ENCODE measurements at places on chromosomes 13 and 19.

DNA sequence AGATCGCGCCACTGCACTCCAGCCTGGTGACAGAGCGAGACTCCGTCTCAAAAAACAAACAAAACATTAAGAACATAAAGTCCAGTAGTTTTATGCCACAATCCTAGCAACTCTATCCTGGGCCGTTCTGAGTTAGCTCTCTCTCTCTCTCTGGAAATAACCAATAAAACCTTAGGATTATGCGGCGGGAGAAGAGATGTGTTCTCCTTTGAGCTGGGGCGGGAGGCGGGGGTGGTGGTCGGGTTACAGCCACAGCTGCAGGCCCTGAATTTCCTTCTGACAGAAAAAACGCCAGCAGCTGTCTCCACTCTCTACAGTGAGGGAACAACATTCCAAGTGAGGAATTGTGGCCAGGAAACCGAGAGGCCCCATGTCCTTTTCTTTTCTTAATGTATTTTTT lies 9.1 kb upstream of the PNMA8A start:
- DNase-seq = no peak

GRCh38 chr19:850221-850978 lies 1.7 kb upstream of the ELANE start:
- no peak for DNase-seq

DNA sequence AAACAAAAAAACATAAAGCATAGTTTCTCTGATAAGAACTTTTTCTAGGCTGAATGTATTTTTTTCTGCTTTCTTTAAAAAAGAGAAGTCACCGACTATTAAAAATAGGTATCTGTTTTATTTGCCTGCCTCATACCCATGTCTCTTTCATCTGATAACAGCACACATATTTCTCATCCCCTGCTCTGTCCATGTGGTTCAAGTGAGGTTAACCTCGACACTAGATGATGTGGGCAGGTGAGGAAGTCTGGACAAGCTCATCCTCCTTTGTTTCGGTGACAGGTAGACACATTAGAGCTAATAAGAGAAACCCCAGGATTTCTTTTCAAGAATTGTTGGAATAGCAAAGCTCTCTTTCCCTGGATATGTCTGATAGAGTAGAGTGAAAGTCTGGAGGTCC lies 222.7 kb downstream of the GPC5 start:
- DNase-seq = no peak

DNA sequence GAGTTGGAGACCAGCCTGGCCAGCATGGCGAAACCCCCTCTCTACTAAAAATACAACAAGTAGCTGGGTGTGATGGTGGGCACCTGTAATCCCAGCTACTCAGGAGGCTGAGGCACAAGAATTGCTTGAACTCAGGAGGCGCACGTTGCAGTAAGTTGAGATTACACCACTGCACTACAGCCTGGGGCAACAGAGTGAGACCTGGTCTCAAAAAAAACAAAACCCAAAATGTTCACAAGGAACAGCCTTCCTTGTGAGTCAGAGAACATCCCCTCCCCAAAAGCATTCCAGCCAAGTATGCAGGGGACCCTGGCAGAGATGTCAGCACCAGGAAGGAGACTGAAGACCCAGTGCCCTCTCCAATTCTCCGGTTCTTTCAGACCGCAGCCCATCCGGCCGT lies 314.9 kb upstream of the TSHZ3 start:
- no peak for DNase-seq

- DNase-seq = no peak
Observed at GRCh38 chr19:46670813-46671212, 9.8 kb upstream of the DACT3 start.

- DNase-seq = no peak
Observed at GRCh38 chr13:32267836-32268439, 47.2 kb downstream of the ZAR1L start.

DNA sequence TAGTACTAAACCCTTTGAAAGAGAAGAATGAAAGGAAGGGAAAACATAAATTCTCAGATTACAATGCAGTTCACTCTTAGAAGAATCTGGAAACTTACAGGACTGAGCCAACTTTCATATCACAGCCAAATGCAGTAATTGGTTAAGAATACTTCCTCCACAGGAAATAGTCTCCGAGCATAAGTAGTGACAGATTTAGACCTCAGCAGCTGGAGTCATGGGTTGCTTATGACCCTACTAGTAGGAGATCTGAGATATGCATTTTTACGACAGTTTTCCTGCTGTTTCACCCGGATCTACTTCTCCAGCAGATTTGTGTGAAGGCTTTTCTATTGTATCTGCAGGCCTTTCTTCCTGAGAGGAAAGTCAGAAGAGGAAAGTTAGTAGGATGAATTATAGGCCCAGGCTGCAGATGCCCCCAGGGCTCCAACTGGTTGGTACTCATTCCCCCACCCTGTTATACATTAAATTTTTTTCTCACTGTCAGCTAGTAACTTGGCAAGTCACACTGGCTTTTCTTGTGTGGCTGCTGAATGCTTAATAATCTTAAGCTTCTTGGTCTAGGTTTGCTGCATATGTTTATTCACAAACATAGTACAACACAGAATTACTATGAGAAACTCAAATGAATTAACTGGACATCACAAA lies 1241.5 kb upstream of the MIR17HG start:
- DNase-seq = no peak

DNA sequence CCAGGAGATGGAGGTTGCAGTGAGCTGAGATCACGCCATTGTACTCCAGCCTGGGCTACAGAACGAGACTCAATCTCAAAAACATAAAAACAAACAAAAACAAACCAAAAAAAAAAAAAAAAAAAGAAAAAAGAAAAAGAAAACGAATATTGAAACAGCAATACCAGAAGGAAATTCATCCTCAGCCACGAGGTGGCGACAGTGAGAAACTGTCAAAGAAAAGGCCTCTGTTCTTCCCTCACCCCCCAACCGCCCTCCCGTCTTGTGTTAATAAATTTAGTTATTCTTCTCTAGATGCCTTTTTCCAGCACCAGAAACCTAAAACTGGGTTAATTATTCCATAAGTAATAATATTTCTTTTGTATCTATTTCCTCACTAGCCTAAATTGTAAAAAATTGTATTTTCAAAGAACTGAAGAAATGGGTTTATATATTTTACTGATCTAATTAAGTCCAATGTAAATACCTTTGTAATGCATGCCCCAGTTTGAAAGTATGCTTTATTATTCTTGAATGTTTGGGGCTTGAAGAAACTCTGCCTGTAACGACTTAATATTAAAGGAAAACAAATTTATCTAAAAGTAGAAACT lies 38.6 kb downstream of the LIG4 start:
- peak; percentile 34 for DNase-seq

DNA sequence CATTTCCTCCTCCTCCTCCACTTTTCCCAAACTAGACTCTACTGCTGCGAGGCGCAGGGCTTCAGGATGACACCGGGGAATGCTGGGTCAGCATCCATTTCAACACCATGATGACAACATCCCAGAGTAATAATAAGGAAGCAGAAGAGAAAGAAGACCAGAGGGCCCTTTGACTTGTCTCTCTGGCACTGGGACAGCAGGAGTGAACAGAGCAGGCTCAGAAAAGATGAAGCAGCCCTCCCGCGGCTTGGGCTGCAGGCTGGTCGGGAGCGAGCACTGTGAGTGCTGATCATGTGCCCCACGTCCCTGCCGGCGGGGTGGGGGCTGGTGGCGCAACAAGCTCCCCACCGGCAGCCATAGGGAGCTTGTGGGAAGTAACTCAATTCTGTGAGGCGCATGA lies 30.5 kb downstream of the RANBP3 start:
- DNase-seq = no peak

DNA sequence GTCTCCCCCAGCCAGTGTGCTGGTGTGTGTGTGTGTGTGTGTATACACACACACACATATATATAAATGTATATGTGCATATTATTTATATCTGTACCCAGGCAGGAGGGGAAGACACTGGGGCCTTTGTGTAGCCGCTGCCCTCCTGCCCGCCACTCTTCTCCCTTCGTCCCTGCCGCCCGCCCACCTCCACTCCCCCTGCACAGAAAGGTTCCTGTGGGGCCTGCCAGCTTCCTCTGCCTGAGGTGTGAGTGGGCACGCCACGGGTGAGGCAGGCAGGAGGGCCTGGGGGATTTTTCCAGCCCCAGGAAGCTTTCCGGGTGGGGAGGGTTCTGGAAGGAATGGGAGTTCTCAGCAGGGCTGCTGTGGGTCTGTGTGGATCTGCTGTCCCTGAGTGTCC lies 6.9 kb downstream of the IRF2BP1 start:
- DNase-seq = no peak

DNA sequence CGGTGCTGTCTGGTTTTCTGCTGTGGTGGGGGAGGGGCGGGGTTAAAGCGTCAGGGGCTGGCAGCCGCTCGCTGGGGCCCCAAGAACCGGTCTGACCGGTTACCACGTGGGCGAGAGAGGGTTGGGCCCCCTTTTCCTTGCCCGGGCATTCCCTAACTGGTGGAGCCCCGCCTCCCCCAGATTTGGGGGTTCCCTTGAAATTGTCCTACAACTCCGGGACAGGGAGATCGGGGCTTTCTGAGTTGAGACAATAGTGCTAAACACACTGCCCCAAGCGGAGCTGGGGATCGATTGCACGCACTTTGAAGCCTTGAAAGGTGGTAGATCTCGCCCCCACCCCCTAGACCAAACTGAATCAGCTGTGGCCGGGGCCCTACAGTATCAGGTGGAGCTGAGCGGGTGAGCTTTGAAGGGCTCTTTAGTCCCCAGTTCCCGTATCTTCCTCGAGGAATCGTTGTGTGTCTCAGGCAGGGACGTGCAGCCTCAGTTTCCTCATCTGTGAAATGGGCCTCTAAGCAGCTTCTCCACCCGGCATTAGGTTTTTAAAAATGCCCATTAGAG lies 4.8 kb downstream of the IER2 start:
- peak; percentile 61 for DNase-seq

DNA sequence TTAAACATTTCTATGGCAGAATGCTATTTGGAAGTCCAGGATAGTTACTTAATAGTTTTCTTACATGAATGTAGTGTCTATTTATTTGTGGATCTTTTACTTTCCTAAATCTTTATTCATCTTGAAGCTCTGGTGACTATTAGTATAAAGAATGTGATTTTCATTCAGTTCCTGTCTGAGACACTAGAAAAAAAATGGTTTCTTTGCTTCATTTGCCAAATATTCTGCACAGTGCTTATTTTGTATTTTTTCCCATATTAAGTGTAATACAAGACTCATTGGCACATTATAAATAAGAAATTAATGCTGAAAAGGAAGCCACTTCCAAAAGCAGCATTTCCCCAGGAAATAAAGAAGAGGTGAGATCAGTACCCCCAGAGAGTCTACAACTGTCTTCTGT lies 109.8 kb downstream of the POSTN start:
- DNase-seq = no peak

- DNase-seq = no peak
Observed at GRCh38 chr13:75136151-75136550, 345.8 kb downstream of the TBC1D4 start.

DNA sequence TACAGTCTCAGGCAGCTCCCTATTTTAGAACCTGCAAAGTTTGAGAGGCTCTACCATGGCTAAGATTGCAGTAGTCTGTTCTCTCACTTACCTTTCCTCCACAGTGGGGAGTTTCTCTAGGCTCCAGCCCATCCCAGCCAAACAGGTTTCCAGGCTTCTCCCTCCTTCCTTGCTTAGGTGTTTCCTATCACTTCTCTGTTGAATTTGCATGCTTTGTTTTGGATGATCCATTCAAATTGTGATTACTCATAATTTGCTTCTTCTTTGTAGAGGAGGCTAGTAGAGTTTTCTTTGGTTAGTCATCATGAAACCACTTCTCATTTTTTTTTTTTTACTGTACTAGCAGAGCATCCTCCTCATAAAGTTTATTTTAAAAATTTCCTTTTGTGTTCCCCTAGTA lies 1242.2 kb upstream of the MIR17HG start:
- DNase-seq = no peak

- no peak for DNase-seq
Observed at GRCh38 chr13:95295026-95295425, 6.2 kb downstream of the ABCC4 start.

DNA sequence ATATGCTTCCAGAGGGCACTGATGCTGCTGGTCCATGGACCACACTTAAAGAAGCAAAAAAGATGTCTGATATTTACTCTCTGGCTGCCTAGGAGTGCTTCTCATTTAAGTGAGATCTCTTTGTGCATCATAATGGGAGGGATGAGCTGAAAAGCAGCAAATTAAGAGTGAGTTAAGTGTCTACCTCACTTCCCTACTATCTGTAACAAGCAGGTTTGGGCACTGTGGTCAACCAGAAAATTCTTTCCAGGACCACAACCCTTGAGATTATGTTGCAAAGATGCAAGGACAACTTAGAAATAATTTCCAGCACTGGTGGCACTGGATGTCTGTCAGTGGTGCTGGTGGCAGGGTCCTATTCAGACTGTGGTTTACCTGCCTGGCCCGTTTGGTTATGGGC lies 52.1 kb upstream of the USPL1 start:
- DNase-seq = no peak

DNA sequence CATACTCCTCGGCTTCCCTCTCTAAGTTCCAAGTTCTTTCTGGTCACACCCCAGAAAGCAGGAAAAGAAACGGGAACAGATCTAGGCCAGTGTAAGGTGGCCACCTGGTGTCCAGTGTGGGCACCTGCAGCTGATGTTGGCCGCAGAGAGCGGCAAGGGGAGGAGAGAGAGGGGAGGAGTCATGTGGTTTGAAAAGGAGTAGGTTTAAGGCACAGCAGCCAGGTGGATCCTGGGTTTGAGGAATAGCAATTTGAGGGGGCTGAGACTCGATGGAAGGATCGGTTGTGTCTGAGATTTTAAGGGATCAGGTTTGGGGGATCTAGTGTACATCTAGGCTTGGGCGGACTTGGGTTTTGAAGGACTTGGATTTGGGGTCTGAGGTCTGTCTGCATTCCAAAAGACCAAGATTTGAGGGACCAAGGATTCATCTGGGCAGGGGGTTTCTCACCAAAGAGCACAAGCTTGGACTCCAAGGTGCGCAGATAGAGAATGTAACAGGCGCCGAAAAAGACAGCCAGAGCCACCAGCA lies 1.2 kb downstream of the RABAC1 start:
- no peak for DNase-seq

DNA sequence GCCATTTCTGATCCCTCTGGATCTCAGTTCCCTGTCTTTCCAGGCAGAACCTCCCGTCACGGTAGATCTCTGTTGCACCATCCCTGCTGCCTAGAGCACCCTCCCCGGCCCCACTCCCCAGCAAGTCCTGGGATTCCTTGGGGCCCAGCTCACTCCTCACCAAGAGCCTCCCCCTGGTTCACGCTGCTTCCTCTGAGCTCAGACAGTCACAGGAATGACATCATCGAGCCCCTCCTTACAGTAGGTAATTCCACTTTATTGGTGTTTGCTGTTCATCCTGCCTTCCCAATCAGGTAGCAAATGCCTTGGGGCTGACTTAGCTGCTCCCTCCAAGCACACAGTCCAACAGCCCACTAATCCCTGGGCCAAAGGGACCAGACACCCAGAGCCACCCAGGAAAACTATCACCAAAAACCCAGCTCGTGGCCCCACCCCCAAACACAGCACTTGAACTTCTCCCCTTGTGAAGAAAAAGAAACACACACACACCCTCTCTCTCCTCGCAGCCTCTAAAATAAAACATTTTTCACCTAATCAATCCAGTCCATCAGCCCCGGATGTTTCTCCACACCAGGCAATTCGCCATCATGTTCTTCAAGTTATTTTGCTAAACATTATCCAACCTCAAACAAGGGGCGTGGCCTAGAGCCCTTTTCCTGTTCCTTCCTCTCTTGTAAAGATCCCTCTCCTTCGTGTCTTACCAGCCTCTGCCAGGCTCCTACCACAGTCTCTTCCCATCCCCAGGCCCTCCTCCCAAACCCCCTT lies 2.5 kb downstream of the NAPA start:
- no peak for DNase-seq

GRCh38 chr13:101714195-101714594 lies 261.7 kb downstream of the ITGBL1 start:
- DNase-seq = no peak

Data from stimulated activated CD4-positive, alpha-beta T cell treated with anti-CD3 and anti-CD28 coated beads, TNF-alpha, amount 100 ng/mL, for 4 hours (primary cell).